ENCODE measurements at places on chromosomes 6 and 20. TPM values are rescaled to one million over a fixed set of nuclear protein-coding genes. Genes with fewer than 3 reads are reported as not detected.

Gene TNF
- total RNA-seq: 0.27 TPM

Gene GGTLC1
- total RNA-seq: not detected

Gene DPM1
- total RNA-seq: 57.6 TPM

Gene SLC16A10
- total RNA-seq: 3.4 TPM

- H3K4me1 ChIP-seq: no peaks in the 10 kb centered on the region
- H3K4me3 ChIP-seq: no peak overlapping the region
- no peak for DNase-seq
- no peak overlapping the region for H3K27ac ChIP-seq
- no peaks in the 10 kb centered on the region for H3K36me3 ChIP-seq
Measured at GRCh38 chr6:642805-643204, 14.1 kb downstream of the HUS1B start.

- H3K4me3 ChIP-seq: no peak overlapping the region
- H3K27me3 ChIP-seq: no peaks in the 10 kb centered on the region
- no peak overlapping the region for H3K27ac ChIP-seq
- DNase-seq: no peak
- H3K36me3 ChIP-seq: no peaks in the 10 kb centered on the region
Measured at GRCh38 chr6:20900389-20901160, 366.3 kb downstream of the CDKAL1 start.

GRCh38 chr6:90892271-90892670, 305.4 kb upstream of the MAP3K7 start:
- no peaks in the 10 kb centered on the region for H3K4me1 ChIP-seq
- no peak for DNase-seq
- no peaks in the 10 kb centered on the region for H3K36me3 ChIP-seq
- H3K4me3 ChIP-seq: no peak overlapping the region

Measured in esophagus squamous epithelium (tissue), 5 donors.